ENCODE measurements at places on chromosomes 16 and 17. TPM values are rescaled to one million over a fixed set of nuclear protein-coding genes. Genes with fewer than 3 reads are reported as not detected.

Gene CDH1
- not detected for total RNA-seq

Gene KCTD19
- not detected for total RNA-seq

Gene TEDC2
- total RNA-seq, result 6.9 TPM

Gene TIMP2
- 157 TPM for total RNA-seq

DNA sequence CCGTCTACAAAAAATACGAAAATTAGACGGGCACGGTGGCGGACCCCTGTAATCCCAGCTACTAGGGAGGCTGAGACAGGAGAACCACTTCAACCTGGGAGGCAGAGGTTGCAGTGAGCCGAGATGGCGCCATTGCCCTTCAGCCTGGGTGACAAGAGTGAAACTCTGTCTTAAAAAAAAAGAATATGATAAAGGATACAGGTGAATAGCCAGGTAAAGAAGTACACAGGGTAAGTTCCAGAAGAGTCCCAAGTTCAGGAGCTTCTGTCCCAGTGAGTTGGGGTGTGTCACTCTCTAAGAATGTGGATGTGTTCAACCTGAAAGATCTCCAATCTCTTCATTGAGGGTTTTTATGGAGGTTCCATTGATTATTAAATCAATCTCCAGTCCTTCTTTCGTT is 6.8 kb downstream of the TMC5 start:
- DNase-seq, result no peak

DNA sequence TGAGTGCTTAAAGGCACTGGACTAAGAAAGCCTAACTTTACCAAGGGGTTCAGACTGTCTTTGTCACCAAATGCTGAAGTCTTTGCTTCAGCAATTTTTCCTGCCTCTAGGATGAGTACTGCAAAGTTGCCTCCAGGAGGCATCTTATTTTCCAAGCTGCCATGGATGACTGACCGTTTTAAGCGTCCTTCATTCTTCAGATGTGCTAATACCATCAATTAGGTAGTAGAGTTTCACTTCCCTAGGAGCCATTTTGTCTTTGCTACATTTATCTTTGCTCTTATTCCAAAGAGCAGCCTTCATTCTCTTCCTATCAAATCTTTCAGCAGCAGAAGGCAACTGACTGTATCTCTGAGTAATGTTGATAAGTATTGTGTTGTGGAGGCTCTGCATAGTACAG is 440.1 kb downstream of the CDH13 start:
- DNase-seq, result no peak

GRCh38 chr16:56833243-56833970 is 31.6 kb upstream of the SLC12A3 start:
- DNase-seq, result no peak

DNA sequence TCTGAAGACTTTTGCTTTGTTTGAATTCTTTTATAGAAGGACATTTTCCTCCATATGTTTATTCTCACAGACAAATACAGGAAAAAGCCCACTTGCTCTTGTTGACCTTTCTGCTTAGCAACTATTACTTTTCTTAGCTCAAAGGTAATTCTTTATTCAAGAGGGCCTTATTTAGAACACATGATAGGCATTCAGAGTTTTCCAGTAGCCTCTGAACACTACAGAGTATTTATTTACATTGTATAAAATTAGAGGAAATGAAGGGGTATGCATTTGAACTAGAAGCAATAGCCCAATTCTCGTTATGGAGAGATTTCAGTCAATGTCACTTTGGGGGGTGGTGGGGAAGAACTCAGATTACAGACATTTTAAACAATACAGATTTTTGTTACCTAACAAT is 581.7 kb downstream of the KCNJ2 start:
- DNase-seq, result no peak

- DNase-seq, result peak; percentile 73
These were observed 20.7 kb upstream of the ADCY7 start for GRCh38 chr16:50245417-50246298.

GRCh38 chr16:78325468-78326352 is 226.3 kb downstream of the WWOX start:
- DNase-seq, result no peak

DNA sequence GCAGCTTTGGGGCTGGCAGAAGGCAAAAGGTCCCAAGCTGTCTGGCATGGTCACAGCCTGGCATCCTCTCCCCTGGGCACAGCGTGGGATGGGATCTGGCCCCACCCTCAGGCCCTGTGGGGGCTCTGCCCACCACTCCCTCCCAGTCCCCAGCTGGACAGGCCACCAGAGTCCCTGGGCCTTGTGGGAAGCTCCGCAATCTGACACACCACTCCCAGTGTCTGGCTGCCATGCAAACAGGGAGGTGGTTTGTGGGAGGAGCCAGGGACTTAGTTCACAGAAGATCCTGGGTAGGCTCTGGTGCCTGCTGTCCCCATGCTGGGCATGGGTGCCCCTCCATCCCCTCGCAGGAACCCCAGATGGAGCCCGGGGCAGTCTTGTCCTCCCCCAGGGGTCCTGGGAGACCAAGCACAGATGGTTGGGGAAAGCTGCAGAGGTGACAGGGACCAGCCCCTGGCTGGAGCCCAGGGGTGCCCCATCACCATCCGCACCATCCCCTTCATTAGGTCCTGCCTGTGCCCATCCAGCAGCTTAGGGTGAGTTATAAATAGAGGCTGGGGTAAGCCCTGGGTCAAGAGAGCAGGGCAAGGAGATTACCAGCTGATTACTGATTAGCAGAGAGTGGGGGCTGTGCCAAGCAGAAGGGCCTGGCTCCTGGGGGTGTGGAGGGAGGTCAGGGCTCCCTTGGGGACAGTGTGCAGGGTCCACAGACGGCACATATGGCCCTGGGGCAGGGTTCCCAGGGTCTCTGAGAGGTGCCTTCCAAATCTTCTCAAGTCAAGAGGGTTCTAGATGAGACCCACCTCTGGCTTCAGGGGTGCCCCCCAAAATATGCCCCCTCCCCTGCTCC is 6.2 kb downstream of the FSCN2 start:
- no peak for DNase-seq

DNA sequence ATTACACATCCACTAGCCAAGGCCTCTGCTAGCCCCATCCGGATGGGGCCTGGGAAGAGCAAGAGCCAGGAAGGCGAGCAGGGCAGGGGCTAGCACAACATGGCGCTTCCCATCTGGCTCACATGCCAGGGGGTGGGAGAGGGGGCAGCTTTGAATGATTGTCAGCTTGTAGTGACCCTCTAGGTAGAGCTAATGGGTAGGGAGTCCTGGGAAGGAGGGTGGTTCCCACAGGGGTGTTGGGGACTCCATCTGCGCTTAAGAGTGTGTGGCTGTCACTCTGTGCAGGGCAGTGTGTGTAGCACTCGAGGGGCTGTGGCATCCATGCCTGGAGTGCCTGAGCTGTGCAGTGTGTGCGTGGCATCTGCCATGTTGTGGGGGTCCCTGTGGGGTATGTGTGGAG is 24.5 kb downstream of the ARHGAP23 start:
- DNase-seq, result no peak

- DNase-seq, result no peak
These were observed 3.0 kb downstream of the CHAD start for GRCh38 chr17:50465635-50466034.

- no peak for DNase-seq
These were observed 15.3 kb downstream of the RNF43 start for GRCh38 chr17:58402047-58402446.

- DNase-seq, result no peak
These were observed 12.3 kb downstream of the EPX start for GRCh38 chr17:58204796-58205195.

- peak; percentile 98 for DNase-seq
These were observed 39.6 kb downstream of the GPRC5B start for GRCh38 chr16:19844945-19845641.

- DNase-seq, result no peak
These were observed 64.5 kb upstream of the HSBP1 start for GRCh38 chr16:83743241-83743640.

All from fibroblast of villous mesenchyme (primary cell).